ENCODE measurements at places on chromosomes 12 and 14.

DNA sequence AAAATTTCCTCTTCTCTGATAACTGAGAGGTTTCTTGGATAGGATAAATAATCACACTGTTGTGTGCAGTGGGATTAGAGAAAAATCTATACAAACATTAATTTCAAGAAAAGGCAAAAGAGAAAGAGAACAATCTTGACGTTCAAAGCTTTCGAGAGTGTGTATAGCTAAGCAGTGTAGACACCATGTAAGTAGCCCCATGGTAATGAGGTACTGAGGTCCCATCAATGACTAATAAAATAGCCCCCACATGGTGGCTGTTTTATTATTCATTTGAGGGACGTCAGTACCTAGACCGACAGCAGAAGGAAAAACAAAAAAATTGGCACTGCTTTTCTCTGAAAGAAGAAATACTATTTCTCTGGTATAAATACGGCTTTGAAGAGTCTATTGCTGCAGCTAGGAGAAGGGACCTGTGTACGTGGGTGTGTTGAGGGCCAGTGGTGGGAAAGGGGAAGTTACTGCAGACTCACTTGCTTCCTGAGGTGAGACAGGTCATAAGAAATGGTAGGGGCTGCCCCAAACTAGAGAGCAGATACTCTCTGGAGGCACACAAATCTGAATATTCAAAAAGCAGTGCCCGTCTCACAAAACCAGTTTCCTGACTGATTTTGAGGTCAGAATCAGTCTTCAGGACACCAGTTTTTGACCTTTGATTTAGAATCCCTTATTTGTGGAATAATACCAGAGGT, 339.8 kb downstream of the EMP1 start:
- DNase-seq = no peak

DNA sequence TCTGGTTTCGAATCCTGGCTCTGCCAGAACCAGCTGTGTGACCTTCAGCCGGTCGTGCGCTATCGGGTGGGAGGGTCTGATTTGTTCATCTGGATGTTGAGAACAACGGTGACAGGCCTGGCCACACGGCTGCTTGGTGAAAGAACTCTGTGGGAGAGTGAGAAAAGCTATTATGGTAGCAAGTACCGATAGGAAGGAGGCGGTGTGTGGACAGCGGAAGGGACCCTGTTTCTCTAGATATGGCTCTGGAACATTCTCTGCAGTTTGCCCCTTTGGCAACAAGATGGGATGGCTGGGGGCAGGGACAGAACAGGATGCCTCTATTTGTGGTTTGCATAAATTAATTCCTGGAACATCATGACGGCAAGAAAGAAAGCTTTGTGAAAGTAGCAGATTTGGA, 347.3 kb downstream of the AACS start:
- DNase-seq = no peak

- no peak for DNase-seq
These were observed 6.5 kb downstream of the SERPINA11 start for GRCh38 chr14:94446126-94446525.

- no peak for DNase-seq
These were observed 11.7 kb downstream of the SOCS4 start for GRCh38 chr14:55038708-55039107.

DNA sequence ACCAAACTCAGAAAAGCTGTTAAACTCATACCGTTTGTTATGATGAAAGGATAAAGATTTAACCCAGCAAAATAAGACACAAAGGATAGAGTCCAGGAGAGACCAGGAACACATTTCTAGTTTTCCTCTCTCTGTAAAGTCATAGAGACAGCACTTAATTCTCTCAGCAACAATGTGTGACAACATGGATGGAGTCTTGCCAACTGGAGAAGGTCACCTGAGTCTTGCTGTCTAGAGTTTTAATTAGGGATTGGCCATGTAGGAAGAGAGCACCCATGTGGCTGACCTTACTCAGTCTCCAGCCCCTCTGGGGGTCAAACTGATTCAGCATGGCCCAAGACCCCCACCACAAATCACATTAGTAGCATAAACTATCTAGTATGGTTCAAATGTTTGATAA, 151.0 kb upstream of the ATF7IP start:
- DNase-seq = no peak

DNA sequence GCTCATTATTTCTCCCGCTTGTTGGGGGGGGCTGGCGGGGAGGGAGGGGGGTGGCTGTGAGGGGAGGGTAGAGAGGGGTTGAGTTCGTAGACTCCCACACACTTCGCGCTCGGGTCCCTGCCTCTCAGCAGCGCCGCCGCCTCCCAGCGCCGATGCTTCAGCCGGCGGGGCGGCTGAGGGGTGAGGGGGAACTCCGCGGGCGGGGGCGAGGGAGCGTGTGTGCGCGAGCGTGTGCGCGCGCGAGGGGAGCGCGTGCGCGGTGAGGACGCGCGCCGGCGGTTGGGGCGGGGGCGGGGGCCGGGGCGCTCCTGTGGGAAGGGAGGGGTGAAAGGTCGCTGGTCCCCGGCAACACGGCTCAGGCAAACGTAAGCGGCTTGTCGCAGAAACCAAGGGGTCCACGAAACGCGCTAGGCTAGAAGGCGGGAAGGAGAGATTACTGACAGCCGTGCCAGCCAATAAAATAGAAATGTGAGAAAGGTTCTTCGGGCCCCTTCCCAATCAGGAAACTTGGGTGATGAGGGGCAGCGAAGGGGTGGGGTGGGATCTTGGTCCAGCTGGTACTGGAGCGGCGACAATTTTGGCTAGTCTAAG, 343 bp upstream of the NOVA1 start:
- no peak for DNase-seq

DNA sequence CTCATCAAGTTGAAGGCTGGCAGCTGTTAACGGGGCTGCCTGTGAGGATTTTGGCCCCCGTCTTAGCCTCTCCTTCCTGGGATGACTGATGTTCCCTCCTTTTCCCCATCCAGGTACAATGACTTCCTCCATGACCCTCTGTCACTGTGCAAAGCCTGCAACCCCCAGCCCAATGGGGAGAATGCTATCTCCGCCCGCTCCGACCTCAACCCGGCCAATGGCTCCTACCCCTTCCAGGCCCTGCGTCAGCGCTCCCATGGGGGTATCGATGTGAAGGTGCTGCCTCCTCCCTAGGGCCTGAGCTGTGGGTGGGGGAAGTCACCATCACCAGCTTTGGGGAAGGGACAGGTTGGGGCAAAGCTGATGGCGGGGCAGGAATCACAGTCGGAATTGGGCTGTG, 16.1 kb downstream of the SDS start:
- no peak for DNase-seq

GRCh38 chr14:56065621-56066290, 52.5 kb upstream of the PELI2 start:
- no peak for DNase-seq

DNA sequence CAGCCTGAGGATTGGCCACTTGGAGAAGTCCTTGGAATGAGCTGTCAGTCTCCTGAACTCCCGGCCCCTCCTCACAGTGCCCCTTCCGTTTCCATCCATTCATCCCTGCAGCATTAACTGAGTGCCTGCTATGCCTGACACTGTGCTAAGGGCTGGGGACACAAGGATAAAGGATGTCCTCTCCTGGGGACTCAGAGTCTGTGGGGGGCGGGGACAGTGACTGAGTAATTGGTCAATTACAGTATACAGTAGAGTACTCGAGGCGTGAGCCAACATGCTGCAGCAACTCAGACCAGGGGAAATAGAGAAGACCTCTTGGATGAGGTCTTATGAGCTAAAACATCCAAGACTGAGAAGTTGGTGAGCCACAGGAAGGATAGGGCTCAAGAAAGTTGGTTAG, 43.4 kb upstream of the PWP1 start:
- DNase-seq = no peak

DNA sequence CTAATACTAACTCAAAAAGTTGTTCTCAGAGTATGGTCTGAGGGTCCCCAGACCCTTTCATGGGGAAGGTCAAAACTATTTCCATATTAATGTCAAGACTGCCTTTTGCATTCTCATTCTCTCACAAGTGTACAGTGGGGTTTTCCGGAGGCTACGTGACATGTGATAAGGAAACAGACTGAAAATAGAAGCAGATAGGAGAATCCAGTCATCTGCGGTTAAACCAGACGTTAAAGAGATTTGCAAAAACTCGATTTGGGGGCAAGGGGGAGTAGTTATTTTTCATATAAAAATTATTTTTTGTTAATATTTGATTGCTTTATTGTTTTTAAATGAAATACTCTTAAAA, 1.0 kb upstream of the NAP1L1 start:
- DNase-seq = peak; percentile 14

DNA sequence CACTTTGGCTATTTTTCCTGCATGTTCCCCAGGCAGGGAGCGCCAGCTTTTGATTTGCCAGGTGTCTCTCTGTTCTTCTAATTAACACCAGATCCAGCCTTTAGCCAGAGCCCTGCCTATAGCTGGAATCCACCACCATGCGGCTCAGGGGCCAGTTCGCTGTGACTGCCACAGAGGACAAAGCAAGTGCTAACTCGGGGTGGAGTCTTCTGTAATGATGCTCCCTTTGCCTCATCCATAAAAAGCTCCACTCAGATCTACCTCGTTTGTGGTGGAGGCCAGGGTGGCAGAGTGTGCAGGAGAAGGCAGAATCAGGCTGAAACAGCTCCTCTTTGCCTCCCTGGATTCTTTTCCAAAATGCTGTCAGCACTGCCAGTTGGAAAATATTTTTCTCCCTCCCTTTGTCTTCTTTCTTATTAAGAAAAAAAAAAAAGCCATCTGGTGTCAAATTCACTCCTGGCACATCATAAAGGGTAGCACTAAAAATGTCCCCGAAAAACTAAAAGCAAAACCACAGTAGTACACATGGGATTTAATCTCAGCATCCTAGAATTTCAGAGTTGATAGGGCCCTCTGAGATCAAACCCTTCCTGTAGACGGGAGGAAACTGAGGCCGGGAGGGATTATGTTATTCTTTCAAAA, 18.0 kb upstream of the CTDSP2 start:
- DNase-seq = peak; percentile 30

DNA sequence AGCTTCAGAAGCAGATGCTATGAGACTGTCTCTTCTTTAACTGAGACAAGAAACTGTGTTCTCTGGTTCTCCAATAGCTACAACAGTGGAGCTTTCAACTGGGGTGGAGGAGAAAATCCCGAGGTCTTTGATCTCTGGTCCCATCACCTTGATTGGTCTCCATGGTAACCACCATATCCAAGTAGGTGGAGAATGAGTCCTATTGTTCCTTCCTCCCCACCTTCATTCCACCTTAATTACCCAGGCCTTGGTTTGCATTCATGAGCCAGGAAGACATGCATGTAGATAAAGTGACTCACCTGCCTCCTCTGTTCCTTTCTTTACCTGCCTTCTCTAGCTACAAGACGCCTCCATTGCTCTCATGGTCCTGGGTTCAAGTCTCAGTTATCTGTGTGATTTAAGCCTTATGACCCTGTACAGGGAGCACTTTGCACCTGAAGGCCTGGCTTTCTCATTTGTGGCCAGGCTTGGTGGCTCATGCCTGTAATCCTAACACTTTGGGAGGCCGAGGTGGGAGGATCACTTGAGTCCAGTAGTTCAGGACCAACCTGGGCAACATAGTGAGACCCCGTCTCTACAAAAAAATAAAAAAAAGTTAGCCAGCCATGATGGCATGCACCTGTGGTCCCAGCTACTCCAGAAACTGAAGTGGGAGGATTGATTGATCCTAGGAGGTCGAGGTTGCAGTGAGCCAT, 157.7 kb upstream of the TBX3 start:
- DNase-seq = no peak

GRCh38 chr12:46521145-46521544, 148.6 kb upstream of the SLC38A2 start:
- DNase-seq = no peak

GRCh38 chr12:58710901-58711300, 209.4 kb downstream of the LRIG3 start:
- no peak for DNase-seq

- peak; percentile 32 for DNase-seq
These were observed 236.3 kb upstream of the NAV3 start for GRCh38 chr12:77594366-77594765.

GRCh38 chr12:104627990-104628830, 171.5 kb downstream of the CHST11 start:
- DNase-seq = no peak

- no peak for DNase-seq
These were observed 4.1 kb downstream of the CLMN start for GRCh38 chr14:95315579-95315978.

- DNase-seq = peak; percentile 36
These were observed 5.6 kb downstream of the KRR1 start for GRCh38 chr12:75505706-75506312.

DNA sequence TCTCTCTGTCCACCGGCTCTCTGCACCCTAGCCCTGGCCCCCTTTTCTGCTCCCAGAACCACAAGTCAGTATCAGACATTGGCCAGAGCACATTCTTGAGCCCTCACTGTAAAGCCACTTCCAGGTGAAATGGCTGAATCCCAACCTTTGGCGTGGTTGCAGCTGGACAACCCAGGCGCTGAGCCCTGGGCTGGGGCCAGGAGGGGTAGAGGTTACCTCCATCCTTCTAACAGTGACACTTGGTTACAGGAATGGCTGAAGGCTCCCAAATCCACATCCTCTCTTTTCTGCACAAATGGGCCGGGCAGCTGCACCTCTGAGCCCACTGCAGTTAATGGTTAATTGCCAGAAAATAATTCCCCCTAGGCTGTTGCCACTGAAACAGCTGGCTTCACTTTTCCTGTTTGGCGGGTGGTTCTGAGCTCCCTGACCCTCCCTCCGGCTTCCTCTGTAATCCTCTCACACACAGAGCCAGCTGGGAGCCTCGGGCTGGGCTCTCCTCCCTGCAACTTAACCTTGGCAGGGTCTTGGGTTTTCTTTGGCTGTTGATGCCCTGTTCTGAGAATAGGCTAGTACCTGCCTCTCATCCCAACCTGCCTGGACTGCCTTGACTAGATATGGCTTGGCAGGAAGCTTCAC, 44.1 kb downstream of the TSPAN11 start:
- no peak for DNase-seq
